ENCODE measurements at places on chromosomes 16 and 17.

- DNase-seq, result peak; percentile 64
Measured at GRCh38 chr17:74957935-74958740, 14.4 kb downstream of the HID1 start.

- no peak for DNase-seq
Measured at GRCh38 chr16:63066552-63066951, 1030.3 kb upstream of the CDH8 start.

GRCh38 chr16:25177512-25177830, 39.3 kb upstream of the AQP8 start:
- DNase-seq, result no peak

GRCh38 chr16:55478827-55479429, at the start of gene MMP2:
Gene MMP2 (plus strand): TSS chr16:55479198. CDS start chr16:55479480, 282 bp downstream.
- no peak for DNase-seq

GRCh38 chr17:20774472-20775135, 195.1 kb downstream of the CDRT15L2 start:
- DNase-seq, result no peak

- DNase-seq, result peak; percentile 49
Measured at GRCh38 chr16:3654249-3654991, at the start of gene DNASE1. Gene DNASE1 (plus strand): TSS chr16:3654691. CDS start chr16:3655374, 683 bp downstream.

DNA sequence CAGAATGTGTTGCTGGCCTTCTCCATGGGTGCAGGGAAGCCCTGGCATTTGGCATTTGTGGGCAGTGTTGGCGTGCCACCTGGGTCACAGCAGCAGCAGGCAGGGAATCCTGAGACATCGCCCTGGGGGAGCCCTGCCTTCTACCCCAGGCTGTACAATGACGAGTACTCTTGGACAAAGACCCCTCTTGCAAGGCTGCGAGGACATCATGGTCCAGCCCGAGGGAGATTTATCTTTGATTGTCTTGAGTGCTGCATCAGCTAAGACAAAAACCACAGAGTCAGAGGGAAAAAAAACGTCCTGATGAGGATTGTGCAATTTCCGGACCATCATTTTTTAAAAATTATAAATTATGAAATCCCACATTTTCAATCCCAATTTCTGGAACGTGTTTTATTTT, 3.7 kb downstream of the CRISPLD2 start:
- DNase-seq, result no peak

DNA sequence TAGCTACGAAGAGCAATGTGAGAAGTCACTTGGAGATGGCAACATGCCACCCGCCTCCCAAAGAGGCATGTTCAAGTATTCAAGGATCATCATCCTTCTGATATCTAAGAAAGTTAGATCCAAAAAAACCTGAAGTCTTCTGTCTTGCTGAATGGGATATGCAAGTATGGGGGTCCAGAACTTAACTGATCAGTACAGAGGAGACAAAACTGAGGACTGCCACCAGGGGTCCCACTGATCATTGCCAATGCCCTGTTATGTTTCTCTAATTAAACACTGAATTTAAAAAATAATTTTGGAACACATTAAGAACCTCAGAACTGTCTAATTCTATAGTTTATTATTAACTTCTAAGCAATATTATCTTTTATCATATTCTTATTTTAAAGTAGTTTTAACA, 99.7 kb downstream of the CDH8 start:
- no peak for DNase-seq

DNA sequence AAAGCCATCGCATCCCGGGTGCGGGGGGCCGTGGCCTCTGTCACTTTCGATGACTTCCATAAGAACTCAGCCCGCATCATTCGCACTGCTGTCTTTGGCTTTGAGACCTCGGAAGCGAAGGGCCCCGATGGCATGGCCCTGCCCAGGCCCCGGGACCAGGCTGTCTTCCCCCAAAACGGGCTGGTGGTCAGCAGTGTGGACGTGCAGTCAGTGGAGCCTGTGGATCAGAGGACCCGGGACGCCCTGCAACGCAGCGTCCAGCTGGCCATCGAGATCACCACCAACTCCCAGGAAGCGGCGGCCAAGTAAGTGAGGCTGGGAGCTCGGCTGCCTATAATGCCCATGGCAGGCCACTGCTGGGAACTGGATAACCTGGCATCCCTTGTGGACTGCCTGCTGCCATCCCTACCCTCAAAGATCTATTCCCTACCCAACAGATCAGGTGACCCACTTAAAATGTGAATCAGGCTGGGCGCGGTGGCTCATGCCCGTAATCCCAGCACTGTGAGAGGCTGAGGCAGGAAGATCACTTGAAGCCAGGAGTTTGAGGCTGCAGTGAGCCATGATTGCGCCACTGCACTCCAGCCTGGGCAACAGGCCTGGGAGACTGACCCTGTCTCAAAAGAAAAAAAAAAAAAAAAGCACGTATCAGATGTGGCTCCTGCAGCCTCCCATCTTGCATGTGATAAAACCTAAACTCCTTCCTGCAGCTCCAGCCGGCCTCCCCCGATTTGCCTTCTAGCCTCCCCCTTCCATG, 18.3 kb downstream of the CDIPT start:
- no peak for DNase-seq

DNA sequence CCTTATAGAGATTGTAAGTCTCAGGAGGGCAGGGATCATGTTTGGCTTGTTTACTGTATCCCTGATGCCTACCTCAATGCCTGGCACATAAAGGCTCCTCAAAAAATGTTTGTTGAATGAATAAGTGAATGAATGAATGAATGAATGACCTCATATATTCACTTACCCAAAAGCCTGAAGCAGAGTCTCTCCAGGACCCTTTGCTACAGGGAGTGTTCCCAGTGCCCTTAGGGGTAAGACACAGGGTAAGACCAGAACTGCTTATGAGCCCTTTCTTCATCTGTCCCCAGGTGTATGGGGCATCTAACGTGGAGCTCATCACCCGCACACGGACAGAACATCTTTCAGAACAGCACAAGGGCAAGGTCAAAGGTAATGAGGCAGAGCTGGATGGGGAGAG, 12.3 kb downstream of the CORO6 start:
- DNase-seq, result no peak

GRCh38 chr16:20928774-20929411, 28.3 kb downstream of the LYRM1 start:
- no peak for DNase-seq

- no peak for DNase-seq
Measured at GRCh38 chr17:49580055-49580721, 4.5 kb downstream of the NXPH3 start.

GRCh38 chr16:77540646-77541045, 105.8 kb upstream of the ADAMTS18 start:
- no peak for DNase-seq

GRCh38 chr16:63365649-63366304, 1329.5 kb upstream of the CDH8 start:
- DNase-seq, result no peak

DNA sequence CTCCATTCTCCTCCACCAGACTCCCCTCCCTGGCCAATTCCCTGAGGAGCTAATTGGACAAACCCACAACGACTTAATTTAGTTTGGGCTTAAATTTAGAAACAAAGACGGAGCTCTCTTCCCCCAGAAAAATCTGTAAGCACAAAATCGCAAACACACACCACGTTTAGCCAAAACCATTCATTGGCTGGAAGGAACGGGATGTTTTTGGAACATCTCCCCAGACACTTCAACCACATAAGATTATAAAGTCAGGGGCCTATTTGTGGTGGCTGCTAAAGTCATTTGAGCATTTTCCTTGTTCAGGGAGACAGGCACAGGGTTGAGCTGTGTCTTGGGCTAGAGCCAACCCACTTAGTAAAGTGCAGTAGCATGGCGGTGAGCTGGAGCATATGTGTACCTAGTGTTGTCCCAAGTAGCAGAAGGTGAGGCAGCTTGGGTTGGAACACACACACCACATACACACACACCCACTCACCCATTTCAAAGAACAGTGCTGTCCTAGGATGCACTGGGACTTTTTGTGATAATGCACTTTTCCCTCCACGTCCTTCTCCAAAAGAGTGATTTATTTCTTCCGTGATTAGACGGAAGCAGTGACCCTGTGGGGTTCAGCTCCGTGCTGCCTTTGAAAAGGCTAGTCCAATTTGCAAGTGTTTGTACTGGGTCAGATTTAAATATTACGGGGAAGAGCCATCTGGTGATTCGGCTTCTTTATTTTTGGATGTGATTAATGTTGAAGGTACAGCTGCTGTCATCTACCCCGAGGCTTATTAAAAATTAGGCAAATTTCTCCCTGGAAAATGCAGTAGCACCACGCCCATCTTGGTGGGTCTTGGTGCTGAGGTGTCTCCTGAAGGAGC, 32.2 kb downstream of the ELAC2 start:
- DNase-seq, result no peak

- DNase-seq, result no peak
Measured at GRCh38 chr17:79137789-79138165, 63.2 kb downstream of the ENGASE start.

DNA sequence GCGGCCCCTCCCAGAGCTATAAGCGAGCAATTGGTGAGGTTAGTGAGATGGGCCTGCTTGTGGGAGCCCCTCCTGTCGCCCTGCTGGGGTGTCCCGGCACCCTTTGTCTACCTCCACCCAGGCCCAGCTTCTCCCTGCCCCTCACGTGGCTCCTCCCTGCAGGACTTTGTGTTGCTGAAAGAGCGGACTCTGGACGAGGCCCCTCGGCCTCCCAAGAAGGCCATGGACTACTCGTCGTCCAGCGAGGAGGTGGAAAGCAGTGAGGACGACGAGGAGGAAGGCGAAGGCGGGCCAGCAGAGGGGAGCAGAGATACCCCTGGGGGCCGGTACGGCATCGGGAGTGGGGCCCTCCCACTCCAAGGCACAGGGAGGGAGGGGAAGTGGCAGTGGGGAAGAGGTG, 6.1 kb upstream of the C17orf107 start:
- DNase-seq, result no peak

DNA sequence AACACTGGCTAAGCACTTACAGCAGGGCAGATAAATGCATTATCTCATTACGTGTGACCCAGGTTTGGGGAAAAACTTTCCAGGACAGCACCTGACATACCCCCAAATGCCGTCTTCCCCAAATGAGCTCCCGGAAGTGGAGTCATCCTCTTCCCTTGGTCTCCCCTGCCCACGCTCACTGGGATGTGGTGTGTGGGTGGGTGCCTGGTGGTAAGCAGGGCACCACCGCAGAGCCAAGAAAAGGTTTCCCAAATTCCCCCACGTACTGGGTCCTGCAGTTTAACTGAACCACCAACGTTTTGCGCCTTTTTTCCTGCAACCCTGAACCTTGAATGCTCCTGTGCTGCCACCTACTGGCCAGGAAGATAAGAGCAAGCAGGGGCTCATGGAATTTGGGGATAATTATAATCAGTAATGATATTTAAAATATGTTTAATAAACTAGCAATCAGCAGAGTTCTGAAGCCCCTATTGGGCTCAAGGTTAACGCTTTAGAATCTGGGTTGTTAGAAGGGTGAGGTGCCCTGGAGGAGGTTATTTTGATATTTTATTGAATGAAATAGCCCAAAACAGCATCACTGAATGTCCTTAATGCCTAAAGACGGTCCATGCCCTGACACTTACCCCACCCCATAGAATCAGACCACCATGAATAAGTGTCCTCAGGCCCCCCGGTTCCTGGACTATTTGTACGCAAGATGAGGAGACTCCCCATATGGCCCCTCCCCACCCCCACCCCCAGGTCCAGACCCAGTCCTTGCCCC, 8.0 kb downstream of the SPPL2C start:
- peak; percentile 68 for DNase-seq

DNA sequence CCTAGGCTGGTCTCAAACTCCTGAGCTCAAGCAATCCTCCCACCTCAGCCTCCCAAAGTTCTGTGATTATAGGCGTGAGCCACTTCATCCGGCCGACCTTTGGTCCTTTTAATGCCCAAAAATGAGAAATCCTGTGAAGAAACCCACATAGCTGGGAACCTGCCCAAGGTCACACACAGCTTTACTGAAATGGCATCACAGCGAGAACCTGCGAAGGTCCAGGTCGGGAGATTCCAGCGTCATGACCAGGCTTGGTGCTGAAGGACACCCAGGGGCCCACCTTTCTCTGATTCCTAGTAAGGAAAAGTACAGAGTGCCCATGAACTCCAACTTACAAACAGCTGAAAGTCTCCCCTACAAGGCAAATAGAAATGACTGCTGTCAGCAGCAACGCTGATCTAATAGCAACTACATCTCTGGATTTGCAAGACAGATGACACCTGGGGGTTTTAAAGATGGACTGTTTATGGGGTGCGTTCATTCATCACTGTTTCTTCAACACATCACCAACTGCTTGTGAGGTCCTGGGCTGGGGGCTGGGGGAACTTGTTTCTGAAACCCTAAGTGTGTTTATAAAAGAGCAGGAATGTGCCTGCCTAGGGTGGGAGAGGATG, 24.5 kb upstream of the DNAH17 start:
- no peak for DNase-seq

DNA sequence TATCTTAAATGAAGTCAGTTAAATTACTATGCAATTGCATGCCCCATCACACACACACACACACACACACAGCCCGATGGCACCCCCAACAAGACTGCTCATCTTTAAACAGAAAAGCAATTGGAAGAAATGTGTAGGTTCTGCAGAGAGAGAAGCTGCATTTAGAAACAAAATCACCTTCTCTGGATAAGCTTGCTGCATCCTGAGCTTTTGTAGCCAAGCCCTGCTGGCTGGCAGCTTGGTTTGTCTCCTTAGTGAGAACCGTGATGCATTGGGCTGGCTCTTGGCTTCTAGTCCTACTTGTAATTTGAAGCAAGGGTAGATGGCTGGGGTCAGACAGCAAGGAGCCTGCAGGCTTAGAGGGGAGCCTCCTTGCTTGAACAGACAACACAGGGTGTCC, 153.8 kb downstream of the SOX9 start:
- no peak for DNase-seq

DNA sequence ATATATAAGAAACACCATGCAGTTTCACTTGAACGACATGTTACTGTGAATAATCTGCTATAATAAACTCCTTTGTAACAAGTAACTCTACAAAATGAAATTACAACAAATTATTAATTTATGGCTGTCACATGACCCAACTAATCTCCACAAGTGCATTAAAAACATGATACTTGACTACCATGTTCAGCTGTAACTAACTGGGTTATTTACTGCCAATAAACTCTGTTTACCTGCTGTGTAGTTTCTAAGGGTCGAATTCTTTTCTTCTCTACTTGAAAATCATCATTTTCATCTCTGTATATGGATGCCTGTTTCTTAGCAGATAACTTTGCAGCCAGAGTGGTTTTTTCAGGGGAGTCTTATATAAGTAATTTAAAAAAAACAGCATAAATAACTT, 14.4 kb downstream of the BRIP1 start:
- no peak for DNase-seq

- no peak for DNase-seq
Measured at GRCh38 chr17:41131979-41132378, 8.0 kb upstream of the KRTAP4-12 start.

DNA sequence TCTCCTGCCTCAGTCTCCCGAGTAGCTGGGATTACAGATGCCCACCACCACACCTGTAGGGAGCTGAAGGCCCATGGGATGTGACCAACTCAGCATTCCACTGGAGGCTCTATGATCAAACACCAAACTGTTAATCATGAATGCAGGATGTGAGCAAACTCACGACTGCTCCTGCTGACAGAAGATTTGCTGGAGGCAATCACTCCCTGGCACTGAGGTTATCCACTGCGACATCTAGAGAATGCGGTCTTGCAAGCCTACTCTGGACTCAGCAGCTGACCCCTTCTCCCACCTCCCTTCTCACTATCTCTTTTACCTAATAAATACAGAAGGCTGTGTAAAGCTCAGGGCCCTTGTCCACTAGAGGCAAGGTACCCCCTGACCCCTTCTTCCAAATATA, 4.9 kb downstream of the TEX14 start:
- no peak for DNase-seq

- no peak for DNase-seq
Measured at GRCh38 chr16:3158026-3158509, 23.2 kb downstream of the ZNF213 start.

All from activated CD4-positive, alpha-beta T cell treated with anti-CD3 and anti-CD28 coated beads for 4 hours (primary cell).